Muscle of leg (tissue), 16 donors: ENCODE measurements at places on chromosomes 3 and 15. TPM values are rescaled to one million over a fixed set of nuclear protein-coding genes. Genes with fewer than 3 reads are reported as not detected.

DUOX2 gene
- 0.15 TPM for polyA plus RNA-seq

SNX22 gene
- polyA plus RNA-seq = 1.0 TPM

AGBL1 gene
- polyA plus RNA-seq = 7.1 TPM

ANKDD1A gene
- 4.3 TPM for polyA plus RNA-seq

GOLGA8N gene
- polyA plus RNA-seq = 10.9 TPM

DNA sequence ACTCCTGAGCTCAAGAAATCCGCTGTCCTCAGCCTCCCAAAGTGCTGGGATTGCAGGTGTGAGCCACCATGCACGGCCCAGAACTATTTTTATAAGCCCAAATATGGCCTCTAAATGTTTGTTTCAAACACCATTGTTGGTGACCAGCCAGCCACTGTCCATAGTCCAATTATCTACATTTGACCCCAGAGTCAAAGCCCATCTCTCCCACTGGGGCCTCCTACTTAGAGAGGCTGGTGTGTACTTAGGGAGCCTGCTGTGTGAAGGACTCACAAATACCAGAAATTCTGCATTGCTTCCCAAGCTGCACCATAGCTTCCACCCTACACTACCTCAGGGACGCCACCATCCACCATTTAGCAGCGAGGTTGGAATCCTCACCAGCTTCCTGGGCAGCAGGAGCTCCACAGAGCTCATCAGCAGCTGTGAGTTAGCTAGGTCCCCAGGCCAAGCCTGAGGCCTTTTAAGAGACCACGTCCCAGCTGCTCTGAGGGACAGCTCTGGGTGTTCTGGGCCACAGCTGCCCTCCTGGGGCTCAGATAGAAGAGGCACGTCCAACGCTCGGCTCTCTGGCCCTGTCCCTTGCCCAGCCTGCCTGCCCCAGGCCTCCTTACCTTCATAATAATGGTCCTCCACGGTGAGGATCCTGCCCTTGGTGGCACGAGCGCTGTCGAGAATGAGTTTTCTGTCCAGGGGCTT is 29.5 kb downstream of the TKT start:
- no peak for DNase-seq

DNA sequence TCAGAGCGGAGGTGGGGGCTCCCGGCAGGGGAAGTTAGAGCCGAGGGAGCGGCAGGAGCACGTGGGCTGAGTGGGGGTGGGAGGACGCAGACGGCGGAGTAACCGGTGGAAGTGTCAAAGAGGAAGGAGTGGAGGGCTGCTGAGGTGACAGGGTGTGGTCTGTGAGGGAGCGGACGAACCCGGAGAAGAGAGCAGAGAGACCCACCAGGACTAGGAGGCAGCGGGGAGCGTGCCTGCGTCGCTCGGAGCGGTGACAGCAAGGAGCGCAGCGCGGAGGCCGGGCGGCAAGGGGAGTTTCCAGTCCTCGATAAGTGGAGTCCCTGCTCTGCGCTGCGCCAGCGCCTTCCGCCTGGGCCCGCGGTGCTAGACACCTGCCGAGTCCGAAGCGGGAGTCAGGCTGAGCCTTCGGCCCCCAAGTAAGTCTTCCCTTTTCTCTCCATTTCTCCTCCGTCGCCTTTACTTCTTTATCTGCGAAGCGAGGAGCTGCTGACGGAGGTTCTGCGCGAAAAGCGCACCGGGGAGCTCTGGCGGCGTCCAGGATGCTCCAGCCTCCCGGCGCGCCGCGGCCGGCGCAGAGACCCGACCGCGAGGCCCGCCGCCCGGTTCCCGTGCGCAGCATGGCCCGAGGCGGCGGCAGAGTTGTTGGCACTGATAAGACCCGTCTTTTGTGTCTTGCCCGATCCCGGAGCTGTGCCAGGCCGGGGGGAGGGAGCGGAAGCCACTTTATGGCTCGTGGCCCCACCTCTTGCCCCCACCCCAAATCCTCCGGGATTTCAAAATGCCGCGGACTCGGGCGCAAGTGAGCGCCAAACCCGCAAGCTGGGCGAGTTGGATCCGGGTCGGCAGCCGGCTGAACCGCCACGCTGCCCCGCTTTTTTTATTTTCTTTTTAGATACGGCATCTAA is 533.0 kb upstream of the SEMA6D start:
- peak; percentile 40 for DNase-seq

GRCh38 chr3:111335512-111336303 is 206.3 kb upstream of the CD96 start:
- DNase-seq = no peak

DNA sequence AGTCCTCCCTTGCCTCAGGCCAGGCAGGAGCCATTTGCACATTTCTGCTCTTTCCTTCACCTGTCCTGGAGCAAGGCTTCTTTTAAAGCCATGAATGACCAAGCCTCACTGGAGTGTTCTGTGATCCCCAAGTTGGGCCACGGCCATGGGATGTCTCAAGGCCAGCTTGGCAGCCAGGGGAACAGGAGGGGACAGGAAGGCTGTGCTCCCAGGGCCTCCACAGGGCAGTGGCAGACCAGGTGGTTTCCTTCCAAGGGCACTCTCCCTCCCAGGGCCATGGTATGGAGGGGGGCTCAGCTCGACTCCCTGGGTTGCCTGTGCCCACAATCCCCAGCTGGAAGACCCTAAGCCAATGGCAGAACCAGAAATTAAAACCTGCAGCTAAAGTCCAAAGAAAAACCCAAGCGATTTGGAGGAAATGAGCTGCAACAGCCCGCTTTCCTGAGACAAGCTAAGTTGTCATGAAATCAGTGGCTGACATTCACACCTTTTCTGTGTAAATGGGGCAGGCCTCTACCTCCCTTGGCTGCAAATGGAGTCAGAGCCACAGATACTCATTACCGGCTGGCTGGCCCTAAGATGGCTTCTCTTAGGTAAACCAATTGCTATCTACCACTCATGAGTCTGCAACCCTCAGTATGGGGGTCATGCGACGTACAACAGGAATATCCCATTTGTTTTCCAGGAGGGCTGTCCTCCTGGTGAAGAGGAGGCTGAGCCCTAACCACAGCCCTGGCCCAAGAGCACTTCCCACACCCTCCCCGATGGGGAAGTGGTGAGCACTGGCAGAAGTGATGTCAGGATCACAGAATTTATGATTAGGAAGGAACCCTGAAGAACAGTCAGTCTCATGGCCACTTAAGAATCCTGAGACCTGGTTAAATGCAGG is 83.3 kb downstream of the SNRK start:
- no peak for DNase-seq

DNA sequence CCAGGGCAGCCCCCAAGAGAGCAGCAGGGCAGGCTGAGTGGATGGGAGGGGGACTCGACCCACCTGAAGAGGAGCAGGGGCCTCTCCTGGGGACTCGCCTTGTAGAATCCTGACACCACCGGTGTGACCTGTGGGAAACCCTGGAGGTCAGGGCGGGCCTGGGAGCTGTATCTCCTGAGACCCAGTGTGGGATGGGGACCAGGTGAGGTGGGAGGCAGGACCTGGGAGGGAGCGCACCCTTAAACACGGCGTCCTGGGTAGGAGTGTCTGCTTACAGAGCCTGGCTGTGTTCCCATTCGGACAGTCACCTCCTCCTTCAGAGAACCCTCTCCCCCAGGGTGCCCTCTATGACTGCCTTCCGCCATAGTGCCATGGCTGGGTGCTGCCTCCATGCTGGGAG is 27.1 kb downstream of the C15orf39 start:
- DNase-seq = peak; percentile 0

- DNase-seq = no peak
These were observed 40.1 kb upstream of the GALNT15 start for GRCh38 chr3:16134173-16134928.

GRCh38 chr3:190504354-190505125 is 9.3 kb upstream of the IL1RAP start:
- DNase-seq = peak; percentile 34

- peak; percentile 78 for DNase-seq
These were observed 5.3 kb downstream of the CCDC80 start for GRCh38 chr3:112635674-112636073.

DNA sequence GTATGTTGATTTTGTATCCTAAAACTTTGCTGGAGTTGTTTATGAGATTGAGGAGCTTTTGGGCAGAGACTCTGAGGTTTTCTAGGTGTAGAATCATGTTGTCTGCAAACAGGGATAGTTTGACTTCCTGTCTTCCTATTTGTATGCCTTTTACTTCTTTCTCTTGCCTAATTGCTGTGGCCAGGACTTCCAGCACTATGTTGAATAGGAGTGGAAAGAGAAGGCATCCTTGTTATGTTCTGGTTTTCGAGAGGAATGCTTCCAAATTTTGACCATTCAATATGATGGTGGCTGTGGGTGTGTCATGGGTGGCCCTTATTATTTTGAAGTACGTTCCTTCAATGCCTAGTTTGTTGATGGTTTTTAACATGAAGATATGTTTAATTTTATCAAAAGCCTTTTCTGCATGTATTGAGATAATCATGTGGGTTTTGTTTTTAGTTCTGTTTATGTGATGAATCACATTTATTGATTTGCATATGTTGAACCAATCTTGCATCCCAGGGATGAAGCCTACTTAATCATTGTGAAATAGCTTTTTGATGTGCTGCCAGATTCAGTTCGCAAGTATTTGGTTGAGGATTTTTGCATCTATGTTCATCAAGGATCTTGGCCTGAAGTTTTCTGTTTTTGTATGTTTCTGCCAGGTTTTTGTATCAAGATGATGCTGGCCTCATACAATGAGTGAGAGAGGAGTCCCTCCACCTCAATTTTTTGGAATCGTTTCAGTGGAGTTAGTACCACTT is 188.1 kb downstream of the MINAR1 start:
- no peak for DNase-seq

DNA sequence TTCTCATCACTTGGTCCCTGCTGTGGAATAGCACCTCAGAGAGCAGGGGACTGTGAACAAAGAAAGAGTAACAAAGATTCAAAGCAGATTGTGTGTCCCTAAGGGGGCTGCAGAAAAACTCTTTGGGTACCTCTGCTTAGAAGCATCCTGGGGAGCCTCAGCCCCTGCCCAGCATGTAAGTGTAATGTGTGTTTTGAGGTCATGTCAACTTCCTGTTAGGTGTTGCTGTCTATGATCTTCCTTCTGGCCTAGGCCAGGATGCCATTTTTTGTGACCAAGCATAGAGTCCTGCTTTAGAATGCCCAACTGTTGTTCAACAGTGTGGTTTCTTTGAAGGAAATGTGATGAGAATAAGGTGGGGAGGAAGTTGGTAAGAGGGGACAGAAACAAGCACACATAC is 77.1 kb upstream of the BCL6 start:
- no peak for DNase-seq

GRCh38 chr3:33957176-33957575 is 158.7 kb downstream of the PDCD6IP start:
- no peak for DNase-seq

DNA sequence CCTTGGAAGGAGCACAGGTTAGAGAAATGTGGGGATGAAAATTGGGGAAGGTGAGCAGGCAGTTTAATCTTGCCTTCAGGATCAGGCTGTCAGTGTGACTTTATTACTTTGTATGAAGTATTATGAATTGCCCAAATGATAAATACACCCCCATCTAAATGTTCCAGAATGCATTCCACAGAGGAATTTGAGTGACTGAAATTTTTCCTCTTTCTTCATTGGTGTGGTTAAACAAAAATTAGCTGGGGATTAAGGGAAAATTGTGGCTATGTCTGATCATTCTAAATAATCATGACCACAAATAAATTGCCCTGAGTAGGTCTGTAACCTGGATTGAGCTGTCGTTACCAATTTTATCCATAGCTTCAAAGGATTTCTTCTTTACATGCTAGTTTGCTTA is 33.5 kb downstream of the FAM98B start:
- no peak for DNase-seq

GRCh38 chr15:58551764-58552504 is 120.1 kb downstream of the LIPC start:
- DNase-seq = peak; percentile 22

- peak; percentile 52 for DNase-seq
These were observed 124.9 kb downstream of the DUT start for GRCh38 chr15:48456134-48456533.

DNA sequence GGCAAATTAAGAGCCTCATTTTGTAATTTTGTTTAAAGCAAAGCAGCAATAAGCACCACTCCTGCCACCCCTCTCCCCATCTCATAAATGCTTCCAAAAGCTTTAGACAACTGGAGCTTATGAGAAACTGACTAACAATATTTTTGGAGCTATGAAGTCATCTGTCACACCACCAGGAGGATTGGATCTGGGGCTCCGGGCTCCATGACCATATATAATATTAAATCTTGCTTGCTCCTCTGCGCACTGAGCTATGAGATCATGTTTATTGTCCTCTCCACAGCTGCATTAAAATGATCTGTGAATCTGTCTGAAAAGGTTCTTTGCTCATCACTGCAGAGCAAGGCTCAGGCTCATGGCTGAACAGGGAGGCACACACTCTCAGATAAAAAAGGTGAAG is 323.7 kb downstream of the ZNF621 start:
- peak; percentile 78 for DNase-seq

DNA sequence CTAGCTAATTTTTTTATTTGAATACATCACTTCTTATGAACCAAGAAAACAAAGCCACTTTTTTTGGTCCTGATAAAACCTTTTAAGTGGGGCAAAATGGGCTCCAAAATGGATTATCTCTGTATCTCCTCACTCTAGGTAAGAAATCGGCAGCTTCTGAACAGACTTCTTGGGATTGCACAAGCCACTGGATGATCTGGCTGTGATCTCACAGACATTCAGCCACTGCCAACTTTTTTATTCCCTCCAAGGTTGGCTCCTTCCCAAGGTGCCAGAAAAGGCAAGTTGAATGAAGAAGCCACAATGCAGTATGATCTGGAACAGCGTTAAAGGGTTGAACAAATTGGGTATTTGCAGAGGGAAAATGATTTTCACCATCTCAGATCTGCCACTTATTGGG is 73.2 kb downstream of the PRICKLE2 start:
- peak; percentile 61 for DNase-seq

- DNase-seq = peak; percentile 59
These were observed 47.8 kb downstream of the BOC start for GRCh38 chr3:113259196-113259595.

- no peak for DNase-seq
These were observed 58.0 kb upstream of the ZNF148 start for GRCh38 chr3:125433091-125433534.

DNA sequence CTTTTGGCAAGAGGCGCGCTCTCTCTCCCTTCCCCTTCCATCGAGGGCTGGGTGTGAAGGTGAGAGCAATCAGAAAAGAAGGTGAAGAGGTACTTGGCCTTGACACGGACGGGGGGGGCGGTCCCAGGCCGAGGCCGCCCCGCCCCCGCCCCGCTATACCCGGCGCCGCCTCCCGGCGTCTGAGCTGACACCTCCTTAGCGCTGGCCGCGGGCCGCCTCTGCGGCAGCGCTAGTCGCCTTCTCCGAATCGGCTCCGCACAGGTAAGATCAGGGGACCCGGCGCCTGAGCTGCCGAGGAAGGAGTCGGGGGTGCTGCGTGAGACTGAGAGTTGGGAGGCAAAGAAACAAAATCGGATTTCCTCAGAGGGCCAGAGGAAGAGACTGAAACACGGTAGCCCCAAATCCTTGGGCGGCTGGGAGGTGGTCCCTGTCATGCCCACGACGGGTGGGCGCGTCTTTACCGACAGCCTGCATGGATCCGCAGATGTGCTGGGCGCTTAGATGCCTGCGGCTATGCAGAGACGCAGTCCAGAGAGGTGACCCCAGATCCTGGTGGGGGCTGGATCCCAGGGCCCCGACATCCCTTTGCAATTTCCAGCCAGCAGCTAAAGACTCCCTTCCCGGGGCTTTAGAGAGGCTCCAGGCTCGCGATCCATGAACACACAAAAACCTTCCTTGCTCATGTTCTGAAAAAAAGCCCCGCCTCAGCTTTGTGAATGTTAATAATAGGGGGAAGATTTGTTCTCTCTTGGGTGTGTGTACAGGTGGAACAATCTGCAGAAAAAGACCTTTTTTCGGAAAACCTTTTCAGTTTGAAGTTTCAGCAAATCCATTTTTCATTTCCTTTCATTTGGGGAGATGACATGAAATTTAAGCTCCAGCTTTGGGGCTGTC is at the start of gene ENTPD3:
TSS of gene ENTPD3 (plus strand) at position 184 of the 894 bp plus-strand sequence. CDS start 874 bp downstream, outside the sequence.
- DNase-seq = peak; percentile 10
